Immature natural killer cell (primary cell): ENCODE measurements at places on chromosomes 12 and 14.

GRCh38 chr12:110702081-110702480, 13.2 kb upstream of the HVCN1 start:
- no peak for DNase-seq

GRCh38 chr12:24798335-24798734, 150.6 kb downstream of the BCAT1 start:
- no peak for DNase-seq

- no peak for DNase-seq
Observed at GRCh38 chr14:92905667-92906066, 17.3 kb upstream of the CHGA start.

- no peak for DNase-seq
Observed at GRCh38 chr12:75623631-75624154, 112.3 kb upstream of the KRR1 start.

- no peak for DNase-seq
Observed at GRCh38 chr12:10065241-10065640, 33.5 kb downstream of the CLEC1A start.

DNA sequence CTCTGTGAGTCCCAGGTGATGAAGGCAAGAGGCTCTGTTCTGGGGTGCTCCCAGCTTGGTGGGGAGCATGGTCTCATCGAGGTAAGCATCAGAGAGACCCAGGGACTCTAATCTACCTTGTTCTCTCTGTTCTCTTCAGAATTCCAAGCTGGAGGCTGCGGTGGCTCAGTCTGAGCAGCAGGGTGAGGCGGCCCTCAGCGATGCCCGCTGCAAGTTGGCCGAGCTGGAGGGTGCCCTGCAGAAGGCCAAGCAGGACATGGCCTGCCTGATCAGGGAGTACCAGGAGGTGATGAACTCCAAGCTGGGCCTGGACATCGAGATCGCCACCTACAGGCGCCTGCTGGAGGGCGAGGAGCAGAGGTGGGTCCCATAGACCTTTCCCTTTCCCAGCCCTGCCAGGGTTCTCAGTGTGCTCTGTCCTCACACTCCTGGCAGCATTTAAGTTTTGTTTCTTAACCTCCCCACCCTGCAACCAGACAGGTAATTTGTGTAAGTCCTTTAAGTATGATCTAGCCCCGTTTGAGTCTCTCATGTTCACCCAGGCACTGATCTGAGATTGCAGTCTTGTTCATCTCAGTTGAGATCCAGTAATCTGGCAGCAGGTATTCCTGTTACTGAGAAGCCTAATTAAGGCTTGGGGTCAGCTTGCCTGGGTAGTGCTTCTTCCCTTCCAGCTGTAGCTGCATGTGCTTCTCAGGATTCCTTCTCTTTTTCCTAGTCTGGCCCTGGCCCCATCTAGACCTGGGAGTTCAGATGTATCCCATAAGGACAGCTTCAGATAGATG, 14.8 kb upstream of the KRT81 start:
- peak; percentile 14 for DNase-seq

DNA sequence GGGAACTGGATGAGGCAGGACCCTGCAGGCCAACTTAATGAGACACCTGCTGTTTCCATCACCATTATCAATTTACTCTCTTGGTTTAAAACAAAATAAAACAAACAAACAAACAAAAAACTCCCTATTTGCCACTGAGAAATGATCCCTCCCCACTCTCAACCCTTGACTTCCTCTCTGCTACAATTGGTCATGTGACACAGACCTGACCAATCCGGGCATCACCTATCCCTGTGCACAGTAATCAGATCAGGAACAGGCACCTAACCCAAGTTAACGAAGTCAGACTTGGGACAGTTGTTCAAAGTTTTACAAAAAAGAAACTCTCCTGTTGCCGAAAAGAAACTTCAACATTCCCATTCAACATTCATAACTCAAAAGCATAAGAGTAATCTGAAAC, 58.4 kb downstream of the NELL2 start:
- no peak for DNase-seq

DNA sequence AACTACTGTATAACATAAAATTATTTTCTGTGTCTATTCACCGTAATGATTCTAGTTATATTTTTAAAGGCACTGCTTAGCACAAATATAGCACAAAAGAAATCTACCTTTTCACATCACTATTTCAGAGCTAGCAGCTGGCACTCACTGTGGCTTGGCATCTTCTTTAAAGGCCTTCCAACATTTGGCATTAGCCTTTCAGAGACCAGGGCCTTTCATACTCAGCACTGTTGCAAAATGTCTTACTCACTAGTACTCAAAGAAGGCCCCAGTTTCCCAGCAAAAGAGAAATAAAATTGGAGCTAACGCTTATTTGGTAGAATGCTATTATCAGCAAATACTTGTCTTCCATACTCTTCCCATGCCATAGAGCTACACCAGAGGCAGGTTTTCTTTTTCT, 238.4 kb downstream of the MED13L start:
- DNase-seq = no peak

- DNase-seq = peak; percentile 81
Observed at GRCh38 chr14:99271951-99272631, at the start of gene BCL11B. Gene BCL11B, minus strand, starts transcription at chr14:99272197. Its CDS starts 979 bp downstream, at chr14:99271218.

- no peak for DNase-seq
Observed at GRCh38 chr12:114967151-114967550, 283.2 kb upstream of the TBX3 start.

DNA sequence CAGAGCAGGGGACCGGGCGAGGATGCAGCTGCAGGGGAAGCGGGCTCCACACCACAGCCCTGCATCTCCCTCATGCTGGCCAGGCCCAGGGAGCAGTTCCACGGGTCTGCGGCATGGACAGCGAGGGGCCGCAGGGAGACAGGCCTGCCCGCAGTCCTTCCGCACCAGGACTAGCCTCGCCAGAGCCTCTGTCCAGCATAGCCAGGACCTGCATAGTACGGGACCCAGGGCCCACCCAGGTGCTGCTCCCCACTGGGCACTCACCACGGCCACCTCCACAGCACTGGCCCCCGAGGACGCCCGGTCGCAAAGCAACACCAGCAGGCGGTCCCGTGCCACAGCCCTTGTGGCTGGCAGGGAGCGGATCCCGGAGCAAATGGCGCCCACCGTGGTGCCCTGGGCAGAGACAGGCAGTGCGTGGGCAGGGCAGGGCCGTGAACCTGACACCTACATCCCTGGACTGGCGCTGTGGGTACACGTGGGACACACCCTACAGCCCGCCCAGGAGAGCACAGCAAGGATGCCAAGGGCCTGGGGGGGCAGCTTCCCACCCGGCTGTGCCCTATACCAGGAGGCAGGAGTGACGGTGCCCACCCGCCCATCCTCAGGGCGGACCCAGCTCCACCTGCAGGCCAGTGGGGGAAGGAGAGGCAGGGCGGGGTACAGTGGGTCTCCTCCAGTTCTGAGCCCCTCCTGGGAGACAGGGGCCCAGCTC, 23.8 kb downstream of the JAG2 start:
- DNase-seq = no peak

GRCh38 chr12:90024262-90024661, 315.6 kb upstream of the ATP2B1 start:
- no peak for DNase-seq

GRCh38 chr12:24546084-24546483, 402.8 kb downstream of the BCAT1 start:
- no peak for DNase-seq

GRCh38 chr14:58690801-58691516, 53.2 kb downstream of the DACT1 start:
- DNase-seq = no peak

DNA sequence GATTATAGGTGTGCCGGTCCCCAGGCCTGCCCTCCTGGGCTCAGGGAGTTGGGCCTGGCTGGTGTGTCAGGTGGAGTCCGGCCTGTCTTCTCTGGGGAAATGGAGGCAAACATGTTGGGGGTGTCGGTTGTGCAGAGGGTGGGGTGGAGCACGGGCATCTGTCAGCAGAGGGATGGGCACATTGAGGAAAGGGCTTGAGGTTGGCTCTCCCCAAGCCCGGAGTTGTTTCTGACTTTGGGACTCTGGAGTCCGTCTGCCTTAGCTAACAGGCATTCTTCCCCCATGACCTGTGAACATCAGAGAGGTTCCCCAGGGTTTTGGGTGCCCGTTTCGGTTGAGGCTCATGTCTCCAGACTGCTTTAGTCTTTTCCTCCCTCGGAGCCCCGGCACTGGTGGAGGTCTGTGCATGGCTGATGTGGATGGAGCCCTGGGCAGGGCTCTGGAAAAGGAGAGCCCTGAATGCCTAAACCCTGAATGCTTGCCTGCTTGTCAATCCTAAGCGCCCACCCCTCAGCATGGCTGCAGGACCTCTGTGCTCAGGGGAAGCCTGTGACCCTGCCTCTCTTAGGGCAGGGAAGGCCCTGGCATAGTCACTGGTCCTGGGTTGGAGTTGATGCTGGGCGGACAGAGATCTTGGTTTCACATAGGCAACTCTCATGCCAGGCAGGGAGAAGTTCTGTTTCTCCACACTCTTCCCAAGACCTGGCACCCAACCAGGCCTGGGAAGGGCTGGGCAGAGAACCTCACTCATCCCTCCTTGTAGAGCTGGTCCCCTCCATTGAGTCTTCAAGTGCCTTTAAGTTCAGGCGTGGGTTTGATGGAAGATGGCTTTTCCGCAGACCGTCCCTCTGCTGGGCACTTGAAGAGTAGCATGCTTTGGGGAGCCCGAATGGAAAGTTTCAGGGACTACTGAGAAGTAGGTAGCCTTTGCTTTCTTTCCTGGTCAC, 12.9 kb downstream of the NYNRIN start:
- DNase-seq = no peak

DNA sequence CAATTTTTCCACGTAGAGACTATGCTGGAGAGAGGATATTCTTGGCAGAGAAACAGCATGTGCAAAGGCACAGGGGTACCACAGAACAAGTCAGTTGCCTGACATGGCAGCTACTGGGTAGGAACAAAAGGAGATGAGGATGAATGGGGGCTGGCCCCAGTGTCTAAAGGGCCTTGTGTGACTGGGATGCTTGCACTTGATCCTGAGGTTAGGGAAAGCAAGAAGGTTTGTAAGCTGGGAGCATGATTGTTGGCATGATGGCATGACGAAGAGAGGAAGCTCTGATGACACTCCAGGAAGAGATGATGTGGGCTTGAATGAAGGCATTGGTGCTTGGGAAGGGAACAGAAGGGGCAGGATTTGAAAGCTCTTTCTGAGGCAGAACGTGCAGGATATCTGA, 139.1 kb downstream of the ZFP36L1 start:
- no peak for DNase-seq

GRCh38 chr14:50002926-50003212, 110.0 kb downstream of the ARF6 start:
- no peak for DNase-seq

GRCh38 chr12:85182699-85183098, 97.3 kb upstream of the ALX1 start:
- no peak for DNase-seq

DNA sequence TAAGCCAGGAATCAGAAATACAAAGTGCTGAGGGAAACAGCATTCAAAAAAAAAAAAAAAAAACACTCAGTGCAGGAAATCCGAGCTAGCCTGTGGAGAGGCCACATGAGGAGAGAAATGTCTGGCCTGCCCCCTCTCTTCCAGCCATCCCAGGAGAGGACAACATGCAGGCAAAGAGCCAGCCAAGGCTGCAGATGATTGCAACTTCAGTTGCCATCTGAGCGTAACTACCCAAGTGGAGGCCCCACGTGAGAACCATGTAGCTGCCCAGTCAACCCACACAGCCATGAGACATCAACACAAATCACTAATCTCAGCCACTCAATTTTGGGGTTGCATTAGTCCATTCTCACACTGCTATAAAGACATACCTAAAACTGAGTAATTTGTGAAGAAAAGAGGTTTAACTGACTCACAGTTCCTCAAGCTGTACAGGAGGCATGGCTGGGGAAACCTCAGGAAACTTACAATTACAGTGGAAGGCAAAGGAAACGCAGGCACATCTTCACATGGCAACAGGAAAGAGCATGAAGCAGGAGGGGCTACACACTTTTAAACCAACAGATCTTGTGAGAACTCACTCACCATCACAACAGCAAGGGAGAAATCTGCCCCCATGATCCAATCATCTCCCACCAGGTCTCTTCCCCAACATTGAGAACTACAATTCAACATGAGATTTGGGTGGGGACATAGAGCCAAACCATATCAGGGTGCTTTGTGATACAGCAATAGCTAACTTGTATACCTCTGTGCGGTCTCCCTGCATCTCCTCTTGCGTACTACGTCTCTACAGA, 161.1 kb downstream of the PIWIL1 start:
- no peak for DNase-seq

DNA sequence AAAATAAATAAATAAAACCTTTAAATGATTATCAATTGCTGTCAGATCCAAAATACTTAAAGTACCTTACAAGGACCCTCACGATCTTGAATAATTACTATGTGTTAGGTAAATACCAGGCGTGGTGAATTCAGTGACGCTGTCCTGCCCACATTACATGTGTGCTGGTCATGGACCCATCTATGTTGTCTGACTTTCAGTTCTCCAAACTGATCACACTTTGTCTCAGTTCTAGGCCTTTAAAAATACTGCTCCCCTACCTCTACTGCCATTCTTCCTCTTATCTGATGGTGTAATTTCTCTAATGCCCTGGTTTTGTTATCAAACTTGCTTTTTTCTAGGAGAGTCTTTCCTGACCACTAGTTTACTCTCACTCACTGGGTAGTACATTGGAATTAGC, 520.7 kb downstream of the TRHDE start:
- no peak for DNase-seq

GRCh38 chr12:20716037-20716436, 20.9 kb downstream of the SLCO1C1 start:
- no peak for DNase-seq

- DNase-seq = no peak
Observed at GRCh38 chr12:51904951-51905470, 2.3 kb upstream of the ACVRL1 start.

- no peak for DNase-seq
Observed at GRCh38 chr12:50081096-50081808, 3.9 kb upstream of the SMARCD1 start.

DNA sequence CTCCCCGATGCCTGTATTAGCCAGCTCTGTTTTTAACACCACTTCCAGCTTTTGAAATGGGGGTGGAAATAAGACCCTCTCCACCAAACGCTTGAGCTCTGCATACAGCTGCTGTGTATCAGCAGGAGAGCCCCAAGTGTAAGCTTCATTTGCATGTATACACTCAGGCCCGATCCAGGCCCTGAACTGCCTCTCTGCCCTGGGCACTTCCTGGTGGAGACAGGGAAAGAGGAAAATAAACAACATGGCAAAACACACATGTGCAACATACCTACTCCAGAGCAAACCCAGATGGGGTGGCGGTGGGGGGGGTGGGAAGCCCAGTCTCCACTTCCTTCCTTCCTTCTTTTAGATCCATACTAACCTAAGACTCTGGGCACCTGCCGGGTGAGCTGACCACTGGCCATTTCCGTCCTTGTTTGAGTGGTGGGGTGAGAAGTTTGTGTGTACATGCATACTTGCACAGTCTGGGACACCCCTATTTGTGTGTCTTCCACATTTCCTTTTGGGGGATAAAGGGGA, 55.3 kb downstream of the RBM19 start:
- DNase-seq = no peak

GRCh38 chr12:122841544-122842321, 6.5 kb downstream of the HIP1R start:
- no peak for DNase-seq

GRCh38 chr14:77565289-77565993, 51.0 kb downstream of the SPTLC2 start:
- no peak for DNase-seq

- no peak for DNase-seq
Observed at GRCh38 chr12:85358715-85359114, 78.7 kb downstream of the ALX1 start.

- no peak for DNase-seq
Observed at GRCh38 chr14:76236172-76237130, 84.7 kb downstream of the GPATCH2L start.
